Kidney tubule cell (primary cell): ENCODE measurements at places on chromosomes 1 and 21.

DNA sequence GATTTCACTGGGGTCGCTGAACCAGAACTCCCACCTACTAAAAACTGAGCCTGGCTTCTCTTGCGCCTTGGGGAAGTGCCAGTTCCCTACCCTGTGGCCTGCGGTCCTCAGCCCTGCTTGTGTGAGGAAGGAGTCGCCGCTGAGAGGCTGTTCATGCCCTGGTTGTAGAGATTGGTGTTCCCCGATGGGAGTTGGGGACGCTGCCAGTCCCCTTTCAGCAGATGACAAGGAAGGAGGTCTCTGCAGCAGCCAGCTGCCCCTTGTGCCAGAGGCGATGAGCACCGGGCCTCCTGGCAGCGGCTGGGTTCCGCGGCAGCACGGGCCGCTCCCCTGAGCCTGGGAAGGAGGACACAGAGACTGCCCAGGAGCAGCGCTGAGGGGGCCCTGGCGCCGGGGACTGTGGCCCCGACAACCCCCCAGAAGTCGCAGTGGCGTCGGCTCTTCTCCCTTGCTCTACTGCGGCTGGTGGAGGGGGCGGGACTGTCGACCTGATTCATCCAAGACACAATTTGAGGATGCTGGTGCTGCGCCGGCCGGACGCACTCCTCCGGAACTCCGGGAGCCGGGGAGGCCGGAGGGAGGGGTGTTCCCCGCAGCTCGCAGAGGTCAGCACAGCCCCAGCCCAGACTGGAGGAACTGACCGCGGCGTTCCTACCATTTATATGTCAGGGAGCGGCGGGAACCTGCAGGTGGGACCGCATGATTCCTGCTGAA, 12.0 kb upstream of the ADORA3 start:
- peak; percentile 73 for DNase-seq

GRCh38 chr1:3168678-3169077, 99.7 kb downstream of the PRDM16 start:
- no peak for DNase-seq

GRCh38 chr1:159071970-159072582, 4.5 kb downstream of the AIM2 start:
- peak; percentile 62 for DNase-seq

DNA sequence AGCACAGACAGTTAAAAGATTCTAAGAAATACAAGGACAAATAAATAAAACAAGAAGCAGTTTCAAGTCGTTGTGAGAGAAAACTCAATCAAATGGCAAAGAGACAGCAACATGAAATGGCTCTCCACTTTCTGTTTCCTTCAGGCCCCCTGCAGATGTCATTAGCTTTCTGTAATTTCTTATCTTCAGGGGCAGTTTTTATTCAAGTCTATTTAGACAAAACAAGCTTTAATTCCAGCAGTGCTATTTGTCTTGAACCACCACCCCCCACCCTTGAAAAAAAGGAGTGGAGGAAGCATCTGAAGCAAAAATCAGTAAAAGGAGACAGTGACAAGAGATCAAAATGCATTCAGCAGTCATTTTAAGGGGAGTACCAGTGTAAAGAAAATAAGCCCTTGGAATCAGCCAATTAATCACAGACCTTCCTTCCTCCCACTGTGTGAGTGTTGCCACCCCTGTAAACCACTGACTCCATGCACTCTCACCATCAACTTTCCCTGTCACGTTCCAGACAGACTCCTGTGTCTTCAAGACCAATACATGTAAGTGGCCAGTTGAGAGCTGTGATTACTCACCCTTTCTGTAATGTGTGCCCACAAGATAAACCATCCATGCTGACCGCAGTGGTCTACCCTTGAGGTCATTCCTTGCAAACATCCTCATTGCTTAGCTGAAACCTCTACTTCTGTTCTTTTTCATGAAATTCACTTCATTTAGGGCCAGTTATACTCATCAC, 136.1 kb upstream of the HOOK1 start:
- DNase-seq = peak; percentile 96

DNA sequence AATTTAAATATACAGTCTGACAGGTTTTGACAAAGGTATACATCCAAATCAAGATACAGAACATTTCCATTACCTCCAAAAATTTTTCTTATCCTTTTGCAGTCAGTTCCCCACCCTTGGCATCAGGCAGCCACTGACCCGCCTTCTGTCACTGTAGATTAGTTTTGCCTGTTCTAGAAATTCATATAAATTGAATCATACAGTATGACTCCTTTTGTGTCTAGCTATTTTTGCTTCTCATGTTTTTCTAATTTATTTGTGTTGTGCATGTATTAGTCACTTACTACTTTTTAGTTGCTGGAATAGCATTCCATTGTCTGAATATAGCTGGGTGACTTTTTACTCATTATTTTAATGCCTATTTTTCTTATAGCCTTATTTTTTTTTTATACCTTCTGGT, 3.8 kb downstream of the UTP25 start:
- peak; percentile 44 for DNase-seq

DNA sequence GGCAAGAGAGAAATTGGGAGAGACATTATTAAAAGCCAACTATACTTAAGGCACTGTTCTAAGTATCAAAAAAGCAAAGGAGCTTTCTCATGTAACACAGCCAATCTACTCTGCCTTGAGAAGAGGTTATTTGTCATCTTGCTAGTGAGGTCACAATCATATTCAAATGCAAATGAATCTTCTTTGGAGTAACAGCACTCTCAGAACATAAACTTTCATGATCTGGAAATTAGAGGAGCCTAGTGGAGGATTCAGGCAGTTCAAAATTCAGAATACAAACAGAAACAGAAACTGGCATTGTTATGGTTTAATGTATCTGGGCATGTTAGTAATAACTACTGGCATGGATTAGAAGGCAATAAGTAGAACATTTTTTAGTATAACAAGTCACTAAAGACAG, 57.4 kb downstream of the ARID4B start:
- peak; percentile 17 for DNase-seq
